ENCODE measurements at places on chromosomes 13 and 19. TPM values are rescaled to one million over a fixed set of nuclear protein-coding genes. Genes with fewer than 3 reads are reported as not detected.
A peak's percentile ranks its signal among the peaks of the same experiment; 100 is the strongest.

DNA sequence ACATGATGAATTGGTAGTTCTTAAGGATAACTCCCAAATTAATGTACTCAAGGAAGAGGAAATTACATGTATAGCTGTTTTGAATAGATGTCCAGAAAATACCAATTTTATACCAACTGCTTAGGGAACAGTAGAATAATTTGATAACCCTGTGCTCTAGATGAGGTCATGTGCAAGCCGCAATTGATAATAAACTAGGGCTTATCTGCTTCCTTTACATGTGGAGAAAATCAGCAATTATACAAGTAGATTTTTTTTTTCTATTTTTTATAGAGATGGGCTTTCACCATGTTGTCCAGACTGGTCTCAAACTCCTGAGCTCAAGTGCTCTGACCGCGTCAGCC, 9.3 kb downstream of the TPT1 start:
- H3K27ac ChIP-seq, result no peak overlapping the region
- peaks cover 4% of the 10 kb centered on the region for H3K36me3 ChIP-seq
- peaks cover 48% of the 10 kb centered on the region for H3K4me1 ChIP-seq

DNA sequence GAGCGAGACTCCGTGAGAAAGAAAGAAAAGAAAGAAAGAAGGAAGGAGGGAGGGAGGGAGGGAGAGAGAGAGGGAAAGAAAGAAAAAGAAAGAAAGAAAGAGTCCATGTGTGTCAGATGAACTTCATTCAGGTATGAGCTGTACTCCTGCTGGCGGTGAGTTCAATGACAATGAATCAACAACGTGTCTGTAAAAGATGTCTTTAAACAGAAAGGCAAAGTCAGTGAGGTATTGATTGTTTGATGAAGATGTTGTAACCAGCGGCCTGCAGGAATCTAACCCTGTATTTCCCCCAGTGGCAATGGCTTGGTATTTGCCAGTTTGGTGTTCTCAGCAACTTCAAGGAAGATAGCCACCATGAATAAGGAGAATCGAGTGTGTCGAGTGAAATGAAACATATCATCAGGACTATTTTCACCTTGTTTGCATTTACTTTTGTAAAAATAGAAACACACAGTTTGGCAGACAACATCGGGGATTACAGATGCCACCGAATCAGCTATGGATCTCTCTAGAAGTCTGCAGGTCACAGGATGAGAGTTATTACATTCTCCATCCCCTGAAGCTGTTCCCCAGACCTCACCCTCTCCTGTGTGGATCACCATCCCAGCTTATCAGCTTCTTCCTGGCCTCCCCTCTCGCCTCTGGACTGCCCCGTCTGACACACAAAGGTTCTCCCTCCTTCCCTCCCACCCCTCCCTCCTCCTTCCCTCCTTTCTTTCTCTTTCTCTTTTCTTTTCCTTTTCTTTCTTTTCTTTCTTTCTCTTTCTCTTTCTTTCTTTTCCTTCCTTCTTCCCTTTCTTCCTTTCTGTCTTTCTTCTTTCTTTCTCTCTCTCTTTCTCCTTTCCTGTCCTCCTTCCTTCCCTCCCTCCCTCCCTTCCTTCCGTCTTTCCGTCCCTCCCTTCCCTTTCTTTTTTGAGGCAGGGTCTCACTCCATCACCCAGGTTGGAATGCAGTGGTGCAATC, 8.2 kb upstream of the SBK3 start:
- no peak for DNase-seq
- H3K27me3 ChIP-seq, result no peaks in the 10 kb centered on the region
- no peak overlapping the region for H3K4me3 ChIP-seq
- H3K27ac ChIP-seq, result no peak overlapping the region
- no peaks in the 10 kb centered on the region for H3K4me1 ChIP-seq

GRCh38 chr13:98910501-98910951, 67.3 kb downstream of the DOCK9 start:
- no peak overlapping the region for H3K4me3 ChIP-seq
- peak; percentile 34 for DNase-seq
- no peak overlapping the region for H3K27ac ChIP-seq
- H3K4me1 ChIP-seq, result peaks cover 10% of the 10 kb centered on the region
- peaks cover 8% of the 10 kb centered on the region for H3K36me3 ChIP-seq

DNA sequence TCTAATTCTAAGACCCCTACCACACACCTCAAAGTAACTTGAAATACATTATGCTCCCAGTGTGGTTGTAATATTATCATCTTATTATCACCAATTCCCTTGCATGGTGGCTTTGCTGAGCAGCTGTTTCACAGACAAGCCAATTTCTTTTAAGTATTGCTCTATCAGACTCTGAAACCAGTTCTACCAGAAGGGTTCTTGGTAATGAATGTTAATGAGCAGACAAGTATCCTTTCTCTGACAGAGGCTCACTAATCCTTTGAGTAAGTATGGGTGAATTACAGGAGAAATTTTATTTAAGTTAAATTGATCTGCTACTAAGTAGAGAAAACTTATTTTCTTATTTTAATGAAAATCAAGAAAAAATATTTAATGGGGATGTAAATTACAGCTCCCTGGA, 326.0 kb downstream of the GPC6 start:
- H3K27ac ChIP-seq, result no peak overlapping the region
- no peak for DNase-seq
- H3K27me3 ChIP-seq, result no peaks in the 10 kb centered on the region
- H3K36me3 ChIP-seq, result no peaks in the 10 kb centered on the region
- H3K4me1 ChIP-seq, result no peaks in the 10 kb centered on the region
- H3K4me3 ChIP-seq, result no peak overlapping the region

GRCh38 chr13:48542581-48543341, 9.9 kb upstream of the RCBTB2 start:
- H3K4me1 ChIP-seq, result no peaks in the 10 kb centered on the region
- no peak overlapping the region for H3K4me3 ChIP-seq
- no peak overlapping the region for H3K27ac ChIP-seq
- DNase-seq, result no peak
- no peaks in the 10 kb centered on the region for H3K27me3 ChIP-seq

- H3K4me3 ChIP-seq, result no peak overlapping the region
- H3K27ac ChIP-seq, result no peak overlapping the region
- H3K36me3 ChIP-seq, result peaks cover 49% of the 10 kb centered on the region
- DNase-seq, result no peak
- H3K4me1 ChIP-seq, result peaks cover 28% of the 10 kb centered on the region
Measured at GRCh38 chr19:48967346-48968178, 2.5 kb downstream of the FTL start.

DNA sequence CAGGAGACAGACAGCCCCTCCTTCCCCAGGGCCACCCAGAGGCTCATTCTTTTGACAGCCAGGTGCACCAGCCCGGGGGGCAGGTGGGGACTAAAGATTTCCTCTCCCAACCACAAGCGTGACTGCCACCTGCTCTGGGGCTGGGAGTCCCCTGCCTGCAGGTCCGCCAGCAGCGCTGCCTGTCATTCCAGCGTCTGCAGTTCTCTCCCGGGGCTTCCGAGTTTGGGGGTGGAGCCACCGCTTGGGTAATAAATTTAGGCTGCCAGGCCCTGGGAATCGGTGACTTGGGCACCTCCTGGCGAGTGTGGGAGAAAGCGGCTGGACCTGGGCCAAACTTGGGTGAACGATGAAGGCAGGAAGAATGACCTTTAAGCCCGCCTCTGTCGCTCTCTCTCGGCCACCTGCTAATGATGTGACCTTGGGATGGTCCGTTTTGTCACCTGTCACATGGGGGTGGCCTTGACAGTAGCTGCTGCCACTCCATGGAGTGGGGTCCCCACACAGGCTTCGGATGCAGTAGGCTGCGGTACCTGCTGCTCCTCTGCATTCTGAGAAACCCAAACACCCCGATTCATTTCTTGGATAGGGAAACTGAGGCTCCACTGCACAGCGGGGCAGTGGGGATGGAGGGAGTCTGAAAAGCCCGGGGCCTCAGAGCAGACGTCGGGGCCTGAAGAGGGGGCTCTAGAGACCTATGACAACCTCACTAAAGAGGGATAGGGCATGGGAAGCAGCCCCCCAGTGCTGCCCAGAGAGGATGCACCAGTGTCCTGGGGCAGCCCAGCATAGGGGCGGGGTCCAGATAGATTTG, 12.8 kb downstream of the FUT6 start:
- no peaks in the 10 kb centered on the region for H3K36me3 ChIP-seq
- peaks cover 17% of the 10 kb centered on the region for H3K4me1 ChIP-seq
- DNase-seq, result peak; percentile 23
- H3K4me3 ChIP-seq, result no peak overlapping the region
- H3K27me3 ChIP-seq, result no peaks in the 10 kb centered on the region
- H3K27ac ChIP-seq, result peak overlapping the region; percentile 55

DNA sequence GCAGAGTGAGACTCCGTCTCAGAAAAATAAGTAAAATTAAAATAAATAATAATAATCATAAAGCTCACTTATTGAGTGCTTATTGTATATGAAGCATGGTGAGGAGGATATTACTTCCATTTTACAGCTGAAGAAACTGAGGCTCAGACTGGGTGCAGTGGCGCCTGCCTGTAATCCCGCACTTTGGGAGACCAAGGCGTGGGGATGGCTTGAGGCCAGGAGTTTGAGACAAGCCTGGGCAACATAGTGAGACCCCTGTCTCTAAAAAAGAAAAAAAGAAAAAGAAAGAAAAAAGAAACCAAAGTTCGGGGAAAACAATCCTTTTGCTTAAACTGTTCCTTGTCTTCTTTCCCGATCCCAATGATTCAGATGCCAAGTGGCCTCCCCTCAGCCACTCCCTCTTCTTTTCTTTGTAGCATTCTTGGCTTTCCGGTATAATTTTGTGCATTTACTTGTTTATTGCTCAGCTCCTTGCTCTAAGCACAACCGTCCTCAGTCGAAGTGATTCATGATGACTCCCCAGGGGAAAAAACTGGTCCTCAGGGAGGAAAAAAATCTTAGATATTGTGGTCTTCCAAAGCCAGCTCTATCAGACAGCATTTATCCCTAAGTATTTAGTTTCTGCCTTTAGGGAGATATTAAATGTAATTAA, 965 bp upstream of the EIF3G start:
- H3K36me3 ChIP-seq, result peaks cover 20% of the 10 kb centered on the region
- no peaks in the 10 kb centered on the region for H3K27me3 ChIP-seq
- H3K4me3 ChIP-seq, result no peak overlapping the region

- no peaks in the 10 kb centered on the region for H3K4me1 ChIP-seq
- DNase-seq, result peak; percentile 48
- no peak overlapping the region for H3K4me3 ChIP-seq
Measured at GRCh38 chr19:46537136-46538097, 41.8 kb upstream of the PNMA8B start.

DNA sequence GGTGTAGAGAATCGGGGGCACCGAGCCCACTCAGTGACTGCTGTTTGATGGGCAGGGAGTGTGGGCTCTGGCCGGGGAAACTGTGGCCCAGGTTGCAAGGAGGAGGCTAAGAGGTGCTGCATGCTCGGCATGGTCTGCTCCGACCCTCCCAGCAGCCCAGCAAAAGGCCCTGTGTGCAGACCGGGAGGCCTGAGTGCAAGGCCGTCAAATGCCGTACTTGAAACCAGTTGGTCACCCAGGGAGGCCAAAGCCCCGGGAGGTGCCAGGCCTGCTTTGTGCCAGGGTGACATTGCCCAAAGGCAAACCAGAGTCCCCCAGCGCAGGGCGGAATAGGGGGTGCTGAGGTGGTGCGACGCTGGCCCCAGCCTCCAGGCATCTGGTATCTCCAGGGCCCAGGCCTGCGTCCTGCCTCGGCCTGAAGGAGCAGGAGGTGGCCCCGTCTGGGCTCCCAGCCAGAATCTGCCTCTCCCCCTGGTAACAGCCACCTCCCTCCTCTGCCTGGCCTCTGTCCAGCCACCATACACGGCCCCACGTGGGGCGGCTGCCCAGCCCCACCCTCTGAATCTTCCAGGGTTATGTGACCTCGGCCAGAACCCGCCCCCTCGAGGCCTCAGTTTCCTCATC, 4.0 kb downstream of the PIK3R2 start:
- no peak overlapping the region for H3K4me3 ChIP-seq
- peaks cover 10% of the 10 kb centered on the region for H3K4me1 ChIP-seq
- no peak overlapping the region for H3K27ac ChIP-seq
- no peaks in the 10 kb centered on the region for H3K27me3 ChIP-seq
- H3K36me3 ChIP-seq, result peaks cover 16% of the 10 kb centered on the region
- no peak for DNase-seq

DNA sequence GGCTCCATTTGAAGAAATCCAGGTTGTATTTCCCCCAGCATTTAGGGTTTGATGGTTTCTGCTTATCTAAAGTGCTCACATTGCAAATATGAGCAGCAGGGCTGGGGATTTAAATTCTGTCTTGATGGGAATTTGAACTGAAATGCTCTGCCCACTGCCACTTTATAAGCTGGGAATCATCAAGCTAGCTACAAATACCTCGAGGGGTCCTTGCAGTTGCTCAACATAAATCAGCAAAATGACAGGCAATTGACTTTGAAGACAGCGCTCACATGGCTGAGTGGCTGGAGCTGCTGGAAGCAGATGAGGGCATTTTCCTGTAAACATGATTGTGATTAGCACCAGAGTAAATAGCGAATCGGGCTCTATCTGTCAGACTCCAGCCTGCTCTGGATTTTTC, 39.4 kb upstream of the MEDAG start:
- H3K4me1 ChIP-seq, result no peaks in the 10 kb centered on the region
- no peaks in the 10 kb centered on the region for H3K36me3 ChIP-seq
- no peak overlapping the region for H3K4me3 ChIP-seq
- H3K27me3 ChIP-seq, result no peaks in the 10 kb centered on the region
- no peak overlapping the region for H3K27ac ChIP-seq

DNA sequence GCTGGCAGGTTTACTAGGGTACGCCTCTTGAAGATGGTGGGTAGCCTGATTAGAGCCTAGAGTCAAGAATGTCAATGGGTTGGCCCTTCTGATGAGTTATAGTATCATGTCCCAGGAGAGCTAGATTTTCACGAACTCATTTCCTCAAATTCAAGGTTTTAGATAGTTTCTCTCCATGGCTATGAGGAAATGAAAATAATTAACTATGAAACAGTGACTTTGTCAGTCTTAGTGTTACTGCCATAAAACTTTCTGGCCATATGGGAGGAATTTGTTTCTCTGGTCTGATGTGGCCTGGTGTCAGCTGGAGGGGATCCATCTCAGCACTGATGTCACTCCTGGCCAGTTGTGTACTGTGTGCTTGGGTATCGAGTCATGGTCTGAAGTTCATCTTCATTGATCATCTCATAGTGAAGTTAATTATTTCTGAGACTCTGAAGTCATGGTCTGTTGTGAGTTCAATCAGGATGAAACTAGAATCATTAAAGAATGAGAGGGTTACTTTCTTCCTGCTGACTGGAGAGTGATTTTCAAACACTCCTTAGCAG, 49.4 kb upstream of the TNFSF11 start:
- H3K36me3 ChIP-seq, result no peaks in the 10 kb centered on the region
- no peak overlapping the region for H3K4me3 ChIP-seq
- H3K27ac ChIP-seq, result no peak overlapping the region
- H3K27me3 ChIP-seq, result no peaks in the 10 kb centered on the region

GRCh38 chr19:30911491-30911890, 437.7 kb downstream of the TSHZ3 start:
- no peak overlapping the region for H3K27ac ChIP-seq
- no peak for DNase-seq
- no peaks in the 10 kb centered on the region for H3K36me3 ChIP-seq
- H3K4me3 ChIP-seq, result no peak overlapping the region
- H3K27me3 ChIP-seq, result no peaks in the 10 kb centered on the region

GRCh38 chr19:18384775-18385174, 1.2 kb upstream of the GDF15 start:
- H3K27ac ChIP-seq, result no peak overlapping the region
- peaks cover 11% of the 10 kb centered on the region for H3K27me3 ChIP-seq
- DNase-seq, result no peak
- no peaks in the 10 kb centered on the region for H3K36me3 ChIP-seq

AMER2 gene
- total RNA-seq, result not detected

LRRC25 gene
- 0.76 TPM for total RNA-seq

ZBTB32 gene
- 0.35 TPM for total RNA-seq

CA11 gene
- total RNA-seq, result 18.7 TPM

CEACAM1 gene
- 8.5 TPM for total RNA-seq

PCDH8 gene
- total RNA-seq, result not detected

MUC16 gene
- total RNA-seq, result not detected

RPS15 gene
- 1,546 TPM for total RNA-seq

MATK gene
- 14.7 TPM for total RNA-seq

MPV17L2 gene
- total RNA-seq, result 9.4 TPM

PODNL1 gene
- not detected for total RNA-seq

POGLUT2 gene
- total RNA-seq, result 0.38 TPM

CAPN12 gene
- 2.5 TPM for total RNA-seq
